Epithelial cell of prostate (primary cell): ENCODE measurements at places on chromosomes 4 and X.

DNA sequence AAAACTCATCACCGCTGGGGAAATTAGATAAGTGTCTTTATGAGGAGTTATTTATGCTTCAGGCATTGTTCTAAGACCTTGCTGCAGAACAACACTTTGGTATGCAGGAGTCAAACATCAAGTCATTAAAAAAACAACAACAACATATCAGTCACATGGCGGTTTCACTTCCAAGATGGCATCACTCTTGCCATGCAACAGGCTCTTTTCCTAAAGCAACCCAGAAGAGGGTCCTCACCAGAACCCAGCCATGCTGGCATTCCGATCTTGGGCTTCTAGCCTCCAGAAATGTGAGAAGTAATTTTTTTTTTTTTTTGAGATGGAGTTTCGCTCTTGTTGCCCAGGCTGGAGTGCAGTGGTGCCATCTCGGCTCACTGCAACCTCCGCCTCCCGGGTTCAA, 8.7 kb upstream of the RBMX start:
- no peak for DNase-seq

DNA sequence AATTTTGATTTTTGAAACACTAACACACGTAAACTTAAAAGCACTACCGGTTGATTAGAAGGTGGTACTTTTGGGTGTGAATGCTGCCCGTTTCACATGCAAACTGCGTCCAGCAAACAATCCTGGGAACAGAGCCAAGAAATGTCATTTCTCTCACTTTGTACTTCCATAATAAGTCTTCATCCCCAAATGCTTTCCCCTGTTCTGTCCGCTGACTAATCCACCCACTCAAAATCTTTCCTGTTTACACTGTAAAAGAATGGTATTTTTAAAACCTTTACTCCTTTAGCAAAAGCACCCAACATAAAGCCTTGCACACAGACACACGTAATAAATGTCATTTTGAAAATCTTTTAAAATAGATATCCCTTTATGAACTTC, 39.1 kb upstream of the PDLIM5 start:
- DNase-seq, result peak; percentile 16

- DNase-seq, result no peak
Measured at GRCh38 chr4:189613207-189613606, 327.5 kb upstream of the FRG1 start.

DNA sequence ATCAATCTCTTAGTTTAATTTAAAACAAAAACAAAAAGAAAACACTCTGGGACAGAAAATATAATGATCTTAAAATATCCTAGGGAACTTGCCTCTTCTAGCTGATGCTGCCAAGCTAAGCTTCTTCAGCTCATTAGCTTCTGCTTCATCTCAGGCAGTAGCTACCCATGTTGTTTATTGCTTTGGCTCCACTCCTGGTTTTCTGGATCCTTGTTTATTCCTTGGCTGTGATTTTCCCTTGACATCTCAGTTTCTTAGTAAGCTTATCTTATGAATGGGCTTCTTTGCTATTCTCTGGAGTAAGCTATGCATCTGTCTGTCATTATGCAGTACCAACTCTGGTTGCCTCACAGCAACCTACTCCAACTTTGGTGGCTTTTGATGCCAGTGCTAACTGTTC, 5.1 kb upstream of the MTHFD2L start:
- no peak for DNase-seq

DNA sequence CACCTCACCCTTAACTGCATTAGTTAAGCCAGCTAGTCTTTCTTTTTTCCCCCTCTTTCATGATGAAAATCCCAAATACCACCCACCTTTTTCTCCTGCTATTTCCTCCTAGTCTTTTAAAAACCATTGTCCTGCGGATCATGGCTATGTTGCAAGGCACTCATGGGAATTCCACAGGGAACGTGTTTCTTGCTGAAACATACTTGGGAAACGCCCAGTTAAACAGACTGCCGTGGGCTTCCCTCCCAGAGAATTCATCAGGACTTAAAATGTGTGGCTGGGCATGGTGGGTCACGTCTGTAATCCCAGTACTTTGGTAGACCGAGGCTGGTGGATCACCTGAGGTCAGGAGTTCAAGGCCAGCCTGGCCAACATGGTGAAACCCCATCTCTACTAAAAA, 32.2 kb downstream of the XG start:
- DNase-seq, result no peak

DNA sequence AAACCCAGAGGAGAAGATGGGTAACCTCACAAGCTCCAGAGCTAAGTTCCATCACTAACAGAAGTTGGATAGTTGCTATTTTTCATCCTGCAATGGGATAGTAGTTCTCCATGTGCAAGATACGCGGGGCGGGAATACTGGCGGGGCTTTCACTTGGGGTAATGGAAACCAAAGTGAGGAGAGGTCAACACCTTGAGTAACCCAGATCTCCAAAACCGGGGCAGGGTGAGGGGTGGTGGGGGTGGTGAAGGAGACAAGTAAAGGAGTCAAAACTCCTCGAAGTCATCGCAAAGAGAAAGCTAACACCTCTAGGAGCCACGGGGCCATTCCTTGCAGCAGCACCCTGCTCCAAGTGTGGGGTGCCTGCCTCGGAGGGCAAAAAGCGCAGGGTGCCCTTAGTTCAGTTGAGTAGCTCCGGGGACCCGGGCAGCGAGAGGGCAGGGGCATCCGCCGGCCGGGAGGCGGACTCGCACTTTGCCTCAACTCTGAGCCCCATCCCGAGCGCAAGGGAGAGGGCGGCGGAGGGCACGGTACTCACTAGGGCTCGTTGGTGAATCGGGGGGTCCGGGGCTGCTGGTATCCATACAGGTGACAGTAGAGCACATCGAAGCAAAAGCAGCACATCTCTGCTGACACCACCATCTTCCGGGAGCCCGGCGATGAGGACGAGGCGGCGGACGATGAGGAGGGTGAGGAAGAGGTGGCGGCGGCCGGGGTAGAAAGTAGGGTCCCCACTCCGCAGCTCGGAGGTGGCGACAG, 645 bp downstream of the AMMECR1 start:
- no peak for DNase-seq

- DNase-seq, result no peak
Measured at GRCh38 chrX:137236837-137237236, 203.0 kb upstream of the GPR101 start.

GRCh38 chr4:176441594-176441993, 121.8 kb downstream of the SPCS3 start:
- DNase-seq, result no peak

DNA sequence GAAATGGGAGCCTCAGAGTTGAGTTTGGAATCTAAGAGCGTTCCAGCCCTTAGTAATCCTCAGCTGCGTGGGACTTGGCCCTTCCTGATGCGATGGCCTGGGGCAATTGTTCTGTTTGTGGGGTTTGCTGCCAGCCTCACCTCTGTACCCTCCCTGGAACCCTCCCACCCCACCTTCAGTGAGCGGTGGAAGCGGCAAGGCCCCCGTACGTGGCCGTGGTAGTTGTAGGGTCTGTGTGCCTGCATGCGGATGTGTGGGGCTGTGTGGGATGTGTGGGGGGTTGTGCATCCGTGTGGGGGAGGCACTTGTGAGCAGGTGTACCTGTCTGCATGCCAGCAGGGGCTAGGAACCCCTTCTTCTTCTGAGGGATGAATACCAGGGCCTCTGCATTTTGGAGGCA, 65.4 kb upstream of the ADRA2C start:
- no peak for DNase-seq

DNA sequence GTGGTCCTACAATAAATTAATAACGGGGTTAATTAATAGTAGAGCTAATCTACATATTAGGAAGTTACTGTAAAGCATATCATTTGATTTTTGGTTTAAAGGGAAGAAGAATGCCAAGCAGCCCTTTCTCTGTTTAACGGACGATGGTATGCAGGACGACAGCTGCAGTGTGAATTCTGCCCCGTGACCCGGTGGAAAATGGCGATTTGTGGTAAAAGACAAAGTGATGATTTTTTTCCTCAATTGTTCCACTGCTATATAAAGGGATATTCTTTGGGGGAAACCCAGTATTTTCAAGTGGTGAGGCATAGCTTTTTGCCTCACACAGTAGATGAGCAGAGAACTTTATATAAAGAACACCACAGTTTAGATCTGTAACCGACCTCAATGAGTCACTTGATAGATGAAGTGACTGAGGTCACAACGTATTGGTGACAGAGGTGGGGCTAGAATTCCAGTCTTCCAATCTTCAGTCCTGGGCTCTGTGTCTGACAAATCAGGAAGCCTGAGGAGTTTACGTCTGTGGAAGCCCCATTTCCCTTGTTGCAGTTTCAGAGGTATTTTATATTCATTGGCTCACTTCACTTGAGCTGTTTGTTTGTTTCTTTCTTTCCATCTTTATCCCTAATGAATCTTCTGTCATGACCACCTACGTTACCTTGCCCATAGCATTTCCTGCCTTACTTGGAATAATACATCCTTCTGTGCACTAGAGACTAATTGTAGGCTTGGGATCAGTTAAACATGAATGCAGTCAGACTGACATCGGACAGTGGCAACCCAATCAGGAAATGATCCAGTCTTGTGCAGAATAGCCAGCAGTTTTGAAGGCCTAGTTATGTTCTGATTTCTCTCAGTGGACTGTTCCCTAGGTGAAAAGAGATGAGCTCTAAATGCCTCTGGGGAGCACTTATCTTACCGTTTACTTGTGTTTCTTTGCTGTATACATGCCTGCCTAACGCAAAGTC, 30.1 kb downstream of the ZRSR2 start:
- DNase-seq, result no peak

- no peak for DNase-seq
Measured at GRCh38 chr4:110627977-110628662, 5.2 kb upstream of the PITX2 start.

GRCh38 chr4:6523251-6523650, 50.8 kb upstream of the PPP2R2C start:
- DNase-seq, result no peak
